ENCODE measurements at places on chromosomes 12 and 14.

- no peak for DNase-seq
Measured at GRCh38 chr14:65335411-65335947, 77.1 kb upstream of the FUT8 start.

GRCh38 chr12:124566997-124567672, at the start of gene NCOR2:
Gene NCOR2, minus strand, starts transcription at chr12:124567612. Its CDS starts 72,361 bp downstream, at chr12:124495251.
- no peak for DNase-seq

- no peak for DNase-seq
Measured at GRCh38 chr12:75812271-75813018, 219.1 kb downstream of the PHLDA1 start.

DNA sequence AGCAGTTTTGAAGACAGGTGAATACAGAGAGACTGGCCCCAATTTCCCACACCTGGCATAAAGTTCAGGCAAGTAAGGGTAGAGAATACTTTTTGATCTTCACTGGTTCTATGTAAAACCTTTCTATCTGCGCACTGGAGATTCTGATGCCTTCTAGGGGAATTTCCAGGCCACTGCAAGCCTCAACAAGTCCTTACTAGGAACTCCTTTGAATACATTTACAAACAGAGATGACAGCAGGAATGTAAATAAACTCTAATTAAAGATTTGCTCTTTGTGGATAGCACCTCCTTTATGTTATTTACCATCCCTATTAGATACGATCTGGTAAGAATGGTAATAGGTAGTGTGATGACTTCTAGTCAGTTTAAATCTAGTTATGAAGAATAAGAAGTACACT, 69.2 kb downstream of the NTN4 start:
- no peak for DNase-seq

DNA sequence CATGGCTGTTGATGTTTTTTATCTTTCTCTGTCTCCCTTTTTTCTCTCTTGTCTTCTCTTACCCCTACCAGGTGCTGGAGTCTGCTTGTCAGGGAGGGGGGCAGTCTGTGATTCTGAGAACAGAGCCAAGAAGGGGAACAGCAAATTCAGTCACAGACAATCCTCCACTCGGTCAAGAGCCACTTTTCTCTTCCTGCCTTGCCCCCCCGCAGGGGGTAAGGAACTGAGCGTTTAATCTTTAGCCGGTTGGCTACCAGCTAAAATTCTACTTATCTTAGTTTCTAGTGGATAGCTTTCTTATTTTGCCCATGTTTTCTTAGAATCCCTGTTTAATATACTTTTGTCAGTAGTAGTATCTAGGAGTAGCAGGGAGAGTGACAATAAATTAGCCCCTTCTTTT, 1.9 kb downstream of the RIMKLB start:
- DNase-seq: peak; percentile 31

- no peak for DNase-seq
Measured at GRCh38 chr14:65791191-65791981, 378.9 kb downstream of the FUT8 start.

DNA sequence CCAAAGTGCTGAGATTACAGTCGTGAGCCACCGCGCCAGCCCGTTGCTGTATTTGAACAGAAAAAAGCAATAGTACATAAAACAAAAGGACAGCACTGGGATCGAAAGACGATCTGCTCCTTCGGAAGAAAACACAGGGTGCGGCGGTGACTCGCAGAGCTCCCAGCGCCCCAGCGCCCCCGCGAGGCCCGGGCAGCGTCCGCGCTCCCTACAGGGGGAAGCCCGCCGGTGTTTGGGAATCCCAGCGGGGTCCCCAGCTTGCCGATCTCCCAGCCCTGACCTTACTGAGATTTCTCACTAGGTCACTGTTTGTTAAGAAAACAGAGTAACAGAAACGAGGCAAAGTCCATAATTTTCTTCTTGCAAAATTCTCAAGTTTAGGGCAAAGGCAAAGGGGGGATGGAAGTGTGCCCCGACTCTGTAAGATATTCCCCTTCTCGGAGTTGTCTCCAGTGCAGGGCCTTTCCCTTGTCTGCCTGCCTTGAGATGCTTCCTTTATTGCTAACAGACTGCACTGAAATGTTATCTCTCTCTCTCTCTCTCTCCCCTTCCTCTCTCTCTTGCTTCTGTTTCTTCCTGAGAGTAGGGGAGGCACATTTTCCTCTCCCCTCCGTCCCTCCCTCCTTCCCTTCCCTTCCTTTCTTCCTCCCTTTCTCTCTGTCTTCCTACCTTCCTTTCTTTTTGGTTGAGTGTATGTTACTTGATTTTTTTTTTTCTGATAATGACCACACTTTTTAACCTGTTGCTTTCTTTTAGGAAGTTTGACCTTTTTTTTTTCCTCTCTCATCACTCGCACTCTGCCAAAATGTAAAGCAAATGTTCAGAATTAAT, 91.9 kb downstream of the TMEM30B start:
- DNase-seq: no peak

DNA sequence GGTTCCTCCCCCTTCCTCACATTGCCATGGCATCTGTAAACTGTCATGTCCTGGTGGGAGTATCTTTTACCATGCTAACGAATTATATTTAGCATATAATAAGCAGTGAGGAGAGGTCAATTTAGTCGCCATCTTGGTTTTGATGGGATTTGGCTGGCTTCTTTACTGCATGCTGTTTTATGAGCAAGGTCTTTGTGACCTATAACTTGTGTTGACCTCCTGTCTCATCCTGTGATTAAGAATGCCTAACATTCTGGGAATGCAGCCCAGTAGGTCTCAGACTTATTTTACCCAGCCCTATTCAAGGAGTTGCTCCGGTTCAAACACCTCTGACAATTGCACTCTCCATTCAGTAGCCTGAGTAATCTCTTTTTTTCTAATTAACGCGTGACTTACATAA, 2.1 kb upstream of the EIF4B start:
- no peak for DNase-seq

GRCh38 chr14:25484235-25484634, 434.3 kb upstream of the STXBP6 start:
- DNase-seq: no peak

GRCh38 chr14:77062261-77062660, 33.8 kb upstream of the IRF2BPL start:
- DNase-seq: no peak

GRCh38 chr12:1590221-1590979, 4.0 kb downstream of the FBXL14 start:
- DNase-seq: no peak

DNA sequence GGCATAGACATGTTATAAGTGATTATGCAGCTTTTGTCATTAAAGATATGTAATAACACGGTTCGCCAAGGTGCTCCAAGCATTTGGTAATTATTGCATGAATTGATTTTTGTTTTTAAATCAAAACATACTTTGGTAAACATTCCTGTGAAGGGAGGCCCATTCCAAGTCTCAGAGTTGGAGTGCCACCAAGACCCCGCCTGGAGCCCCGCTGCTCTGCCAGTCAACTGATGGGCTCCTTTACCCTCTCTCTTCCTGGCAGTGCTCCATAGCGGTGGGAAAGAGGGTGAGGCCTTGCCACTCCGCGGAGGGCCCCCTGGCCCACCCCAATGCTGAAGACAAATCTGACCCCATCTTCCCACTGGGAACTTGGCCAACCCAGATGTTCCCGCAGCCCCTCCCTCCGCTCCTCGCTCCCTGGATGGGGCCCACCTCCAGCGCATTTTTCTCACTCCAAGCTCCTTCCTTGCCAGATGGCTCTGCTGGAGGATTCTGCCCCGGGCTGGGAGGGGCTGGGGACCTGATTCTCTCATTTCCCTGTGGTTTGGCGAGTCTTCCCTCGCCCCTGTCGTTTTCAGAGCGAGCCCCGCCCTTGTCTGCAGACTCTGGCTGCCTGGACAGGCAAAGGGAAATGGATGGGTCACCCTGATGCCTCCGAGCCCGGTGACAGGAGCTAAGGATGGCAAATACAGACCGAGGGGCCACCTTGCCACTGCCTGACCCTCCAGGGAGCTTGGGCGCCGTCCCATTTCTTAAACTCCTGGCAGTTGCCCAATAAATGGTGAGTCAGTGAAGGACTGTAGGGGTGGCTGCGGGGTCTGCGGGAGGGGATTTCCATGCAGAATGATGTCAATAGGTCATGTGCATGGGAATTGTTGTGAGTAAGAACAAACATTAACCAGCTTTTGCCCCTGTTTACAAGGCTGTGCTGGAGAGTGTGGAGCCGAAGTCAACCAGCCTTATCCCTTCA, 9.2 kb upstream of the PAPLN start:
- DNase-seq: no peak

DNA sequence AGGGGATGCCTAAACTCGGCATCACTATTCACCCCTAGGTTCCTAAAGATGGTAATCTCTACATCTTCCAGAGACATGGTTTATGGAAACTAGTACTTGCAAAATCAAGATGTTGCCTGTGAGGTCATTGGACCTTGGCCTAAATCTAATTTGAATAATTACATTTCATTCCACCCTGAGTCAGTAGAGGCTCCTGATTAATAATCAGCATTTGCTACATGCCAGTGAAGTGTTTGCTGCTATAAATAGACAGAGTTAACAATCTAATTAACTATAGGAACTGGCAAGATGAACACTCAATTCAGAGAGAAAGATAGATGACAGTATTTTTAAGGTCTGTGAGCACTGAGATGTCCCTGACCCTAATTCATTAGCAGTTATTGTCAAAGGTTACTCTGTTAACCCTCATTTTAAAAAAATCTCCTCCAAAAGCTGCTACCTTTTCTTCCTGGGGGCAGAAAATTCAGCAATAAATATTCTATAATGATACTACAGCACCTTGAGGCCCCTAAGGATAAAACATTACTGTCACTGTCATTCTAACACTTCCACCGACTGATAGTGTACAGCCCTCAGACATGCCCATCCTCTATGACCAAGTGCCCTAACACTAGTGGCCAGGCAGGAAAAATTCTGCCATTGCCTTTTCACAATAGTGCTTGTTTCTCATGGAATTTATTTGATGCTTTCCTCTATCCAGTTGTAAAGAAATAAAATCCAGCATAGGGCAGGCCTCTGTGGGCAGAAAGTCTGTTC, 65.7 kb upstream of the CCDC196 start:
- no peak for DNase-seq

DNA sequence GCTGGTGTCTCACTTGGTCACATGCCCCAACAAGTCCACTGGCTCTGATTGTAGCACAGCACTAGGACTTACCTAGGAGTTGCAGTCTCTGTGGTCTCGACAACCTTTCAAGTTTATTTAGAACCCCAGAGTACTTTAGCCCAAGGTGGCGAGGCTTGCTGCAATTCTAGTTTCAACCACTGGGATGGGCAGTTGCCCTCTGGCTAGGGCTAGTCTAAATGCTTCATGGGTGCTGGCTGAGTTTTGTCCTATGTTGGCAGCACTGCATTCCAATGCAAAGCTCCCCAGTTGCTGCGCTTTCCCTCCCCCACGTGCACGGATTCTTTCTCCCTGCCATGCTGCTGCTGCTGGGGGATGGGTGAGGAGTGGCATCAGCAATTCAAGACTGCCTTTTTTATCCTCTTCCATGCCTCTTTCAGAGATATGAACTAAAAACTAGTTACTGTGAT, 207.9 kb downstream of the SYNE2 start:
- DNase-seq: peak; percentile 21

DNA sequence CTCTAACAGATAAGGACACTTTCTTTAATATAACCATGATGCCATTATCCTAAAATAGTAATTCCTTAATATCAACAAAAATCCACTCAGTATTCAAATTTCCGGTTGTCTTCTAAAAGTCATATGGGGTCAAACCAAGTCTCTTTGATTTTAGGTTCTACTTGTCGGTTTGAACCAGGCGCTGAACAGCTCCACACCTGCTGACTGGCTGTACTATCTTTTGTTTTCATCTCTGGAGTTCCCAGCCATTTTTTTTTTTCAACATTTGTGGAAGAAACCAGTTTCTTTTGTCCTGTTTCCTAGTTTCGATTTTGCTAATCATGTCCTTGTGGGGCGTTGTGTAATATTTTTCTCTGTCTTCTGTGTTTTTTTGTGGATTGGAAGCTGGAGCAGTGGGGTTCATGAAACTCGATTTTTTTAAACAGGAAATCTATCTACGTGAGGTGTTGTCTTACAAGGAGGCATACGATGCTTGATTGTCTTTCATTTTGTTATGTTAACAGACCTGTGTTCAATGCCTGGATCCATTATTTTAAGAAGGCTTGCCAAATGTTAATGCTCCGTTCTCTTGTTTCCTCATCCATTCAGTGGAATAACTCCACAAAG, 50.2 kb downstream of the FZD10 start:
- no peak for DNase-seq

GRCh38 chr14:84670796-84671195, 859.1 kb upstream of the FLRT2 start:
- DNase-seq: no peak

- no peak for DNase-seq
Measured at GRCh38 chr14:105241641-105242040, 6.7 kb upstream of the BTBD6 start.

- DNase-seq: no peak
Measured at GRCh38 chr12:124921200-124922031, 7.0 kb upstream of the UBC start.

DNA sequence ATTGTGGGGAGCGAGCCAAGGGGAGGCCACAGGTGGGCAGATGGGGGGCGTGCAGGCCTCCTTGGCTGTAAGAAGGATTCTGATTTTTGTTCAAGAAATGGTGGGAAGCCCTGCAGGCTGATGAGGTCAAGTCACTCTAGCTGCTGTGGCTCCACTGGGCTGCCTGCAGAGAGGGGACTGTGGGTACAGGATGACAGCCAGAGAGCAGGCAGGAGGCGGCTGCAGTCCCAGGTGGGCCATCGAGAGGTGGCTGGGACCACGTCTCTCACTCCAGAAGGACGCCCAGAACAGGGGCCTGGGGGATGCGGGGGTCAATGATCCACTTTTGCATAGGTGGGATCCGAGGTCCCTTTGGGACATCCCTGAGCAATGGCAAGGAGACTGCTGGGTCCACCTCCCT, 9.1 kb downstream of the NCOR2 start:
- no peak for DNase-seq

- no peak for DNase-seq
Measured at GRCh38 chr12:127174881-127175280, 1092.1 kb upstream of the TMEM132C start.

DNA sequence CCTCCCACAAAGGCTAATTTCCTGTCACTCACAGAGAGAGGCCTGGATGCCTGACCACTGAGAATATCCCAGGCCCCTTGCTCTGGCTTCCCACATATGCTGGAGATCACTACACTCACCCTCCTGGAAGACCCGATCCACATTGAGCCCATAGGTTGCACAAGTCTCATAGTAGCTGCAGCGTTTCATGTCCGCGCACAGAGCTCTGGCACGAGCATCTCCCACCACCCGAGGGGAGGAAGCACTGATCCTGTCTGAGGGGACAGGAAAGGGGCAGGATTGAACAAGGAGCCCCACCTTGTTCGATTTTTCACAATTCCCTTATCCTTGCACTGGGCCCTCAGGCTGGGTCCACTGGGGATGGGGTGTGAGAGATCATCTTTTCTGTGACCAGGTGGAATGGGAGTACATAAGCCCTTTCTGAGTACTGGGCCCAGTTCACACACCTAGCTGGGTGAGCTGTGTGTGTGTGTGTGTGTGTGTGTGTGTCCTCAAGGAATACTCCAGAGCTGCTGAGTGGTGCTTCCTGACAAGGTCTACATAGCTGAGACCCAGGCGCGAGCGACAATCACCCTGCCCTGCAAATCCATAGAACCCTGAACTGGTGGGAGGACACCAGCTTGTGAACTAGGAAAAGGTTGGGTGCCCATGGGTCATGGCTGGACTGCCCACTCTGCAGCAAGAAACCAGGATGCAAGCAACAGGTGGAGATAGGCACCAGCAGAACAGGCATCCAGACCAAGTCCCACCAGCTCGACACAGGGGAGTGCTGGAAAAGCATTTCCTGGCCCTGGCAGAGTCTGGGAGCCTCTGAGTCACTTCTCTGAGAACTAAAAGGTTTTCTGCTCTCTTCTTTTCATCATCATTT, 5.6 kb downstream of the AGAP2 start:
- DNase-seq: no peak

Measured in AML-193 (cell line).